ENCODE measurements at places on chromosomes 16 and 17.

- DNase-seq = no peak
These were observed 9.6 kb downstream of the CDK5RAP3 start for GRCh38 chr17:47980541-47980940.

GRCh38 chr17:79933863-79934652 lies 94.8 kb upstream of the CBX4 start:
- DNase-seq = no peak

DNA sequence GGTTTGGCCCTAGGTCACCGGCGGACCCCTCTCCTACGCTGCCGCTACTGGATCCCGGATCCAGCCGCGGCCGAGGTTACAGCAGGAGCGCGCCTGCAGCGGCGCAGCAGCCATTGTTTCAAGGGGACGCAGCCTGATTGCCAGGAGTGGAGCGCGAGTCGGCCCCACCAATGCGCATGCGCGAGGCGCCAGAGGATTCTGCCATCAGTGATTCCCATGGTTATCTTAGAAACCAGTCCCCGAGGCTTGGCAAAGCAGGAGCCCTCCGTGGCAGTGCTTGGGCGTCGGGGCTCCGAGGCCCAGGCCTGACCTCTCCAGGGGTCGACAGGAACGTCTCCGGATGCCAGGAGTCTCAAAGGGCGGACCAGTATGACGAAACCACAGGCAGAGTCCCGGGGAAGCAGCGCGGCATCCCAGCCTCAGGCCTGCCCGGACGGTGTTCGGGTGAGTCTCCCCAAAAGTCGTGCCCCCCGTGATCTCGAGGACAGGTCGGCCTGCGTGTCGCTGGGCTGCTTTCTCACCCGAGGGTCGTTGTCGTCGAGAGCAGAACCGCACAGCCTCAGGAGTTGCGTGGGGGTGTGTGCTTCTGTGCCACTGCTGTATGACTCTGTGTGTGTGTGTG lies 608.5 kb downstream of the KCNJ18 start:
- no peak for DNase-seq

DNA sequence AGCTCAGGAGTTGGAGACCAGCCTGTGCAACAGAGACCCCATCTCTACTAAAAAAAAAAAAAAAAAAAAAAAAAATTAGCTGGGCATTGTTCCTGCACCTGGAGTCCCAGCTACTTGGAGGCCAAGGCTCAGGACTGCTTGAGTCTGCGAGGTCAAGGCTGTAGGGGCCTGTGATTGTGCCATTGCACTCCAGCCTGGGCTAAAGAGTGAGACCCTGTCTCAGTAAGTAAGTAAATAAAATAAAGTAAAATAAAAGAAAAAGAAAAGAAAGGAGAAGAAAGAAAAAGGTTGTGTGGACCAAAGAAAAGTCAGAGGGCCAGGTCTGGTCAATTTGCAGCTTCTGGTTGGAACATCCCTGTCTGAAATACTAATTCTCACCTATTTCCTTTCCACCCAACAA lies 18.4 kb downstream of the MT1X start:
- DNase-seq = no peak

GRCh38 chr16:69351309-69352027 lies at the start of gene TMED6:
TMED6 (minus strand) TSS chr16:69351786; CDS start chr16:69351753, 33 bp downstream.
- DNase-seq = no peak

DNA sequence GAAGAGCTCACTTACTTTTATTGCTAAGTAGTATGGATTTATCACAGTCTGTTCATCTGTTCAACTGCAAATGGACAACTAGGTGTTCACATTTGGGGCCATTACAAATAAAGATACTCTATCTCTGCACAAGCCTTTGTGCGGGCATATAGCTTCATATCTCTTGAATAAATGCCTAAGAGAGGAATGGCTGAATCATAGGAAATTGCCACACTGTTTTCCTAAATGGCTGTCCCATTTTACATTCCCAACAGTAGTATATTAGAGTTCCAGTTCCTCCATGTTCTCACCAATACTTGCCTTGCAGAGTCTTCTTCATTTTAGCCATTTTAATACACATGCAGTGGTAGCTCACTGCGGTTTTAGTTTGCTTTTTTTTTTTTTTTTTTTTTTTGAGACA lies 20.5 kb downstream of the NSMCE1 start:
- no peak for DNase-seq

DNA sequence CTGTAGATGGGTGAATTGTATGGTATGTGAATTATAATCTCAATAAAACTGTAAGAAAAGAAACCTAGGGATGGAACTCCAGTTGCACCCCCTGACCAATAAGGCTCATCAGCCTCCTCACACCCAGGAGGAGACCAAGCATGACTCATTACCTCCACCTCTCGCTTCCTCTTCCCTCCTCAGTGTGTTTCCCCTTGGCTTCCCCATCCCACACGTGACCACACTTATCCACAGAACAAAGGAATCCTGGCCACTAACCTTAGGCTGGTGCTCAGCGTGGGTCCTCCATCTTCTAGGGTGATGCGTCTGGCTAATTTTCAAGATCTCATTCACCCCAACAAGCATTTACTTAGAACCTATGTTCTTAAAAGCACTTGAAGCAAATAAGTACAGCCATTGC lies 36.2 kb upstream of the MAP3K14 start:
- no peak for DNase-seq

DNA sequence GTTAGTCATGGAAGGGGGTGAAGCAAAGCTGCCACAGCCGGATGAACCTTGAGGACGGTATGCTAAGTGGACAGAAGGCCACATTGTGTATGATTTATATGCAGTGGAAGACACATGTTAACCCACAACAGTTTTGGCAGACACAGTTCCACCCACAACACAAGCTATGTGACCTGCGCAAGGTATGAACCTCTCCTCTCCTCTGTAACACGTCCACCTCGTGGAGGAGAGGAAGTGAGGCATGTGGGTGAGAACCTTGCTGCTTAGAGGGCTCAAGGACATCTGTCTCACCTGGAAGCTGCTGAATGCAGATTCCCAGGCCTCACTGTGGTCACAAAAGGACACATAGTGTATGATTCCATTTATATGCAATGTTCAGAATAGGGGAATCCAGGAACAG lies 136.1 kb upstream of the PLCG2 start:
- DNase-seq = no peak

DNA sequence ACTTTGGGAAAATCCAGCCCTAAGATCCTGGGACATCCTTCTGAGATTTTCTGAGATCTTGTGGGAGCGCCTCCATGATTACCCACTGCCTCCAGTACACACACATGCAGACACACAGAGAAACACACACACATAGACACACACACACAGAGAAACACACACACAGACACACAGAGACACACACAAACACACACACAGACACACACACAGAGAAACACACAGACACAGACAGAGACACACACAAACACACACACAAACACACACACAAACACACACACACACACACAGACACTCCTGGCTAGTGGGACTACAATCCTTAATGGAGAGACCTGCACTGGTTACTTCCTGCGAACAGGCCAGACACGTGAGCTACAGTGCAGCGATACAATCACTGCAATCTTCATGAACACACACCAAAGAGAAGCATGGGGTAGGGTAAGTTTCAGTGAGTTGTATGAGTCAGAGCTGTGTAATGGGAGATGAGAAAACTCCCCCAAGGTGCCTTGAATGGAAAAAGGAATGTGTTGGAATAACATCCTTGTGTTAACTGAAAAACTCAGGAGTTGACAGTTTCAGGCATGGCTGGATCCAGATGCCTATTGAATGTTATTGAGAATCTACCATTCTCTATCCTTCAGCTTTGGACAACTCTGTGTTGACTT lies 79.5 kb downstream of the SLC6A2 start:
- no peak for DNase-seq

DNA sequence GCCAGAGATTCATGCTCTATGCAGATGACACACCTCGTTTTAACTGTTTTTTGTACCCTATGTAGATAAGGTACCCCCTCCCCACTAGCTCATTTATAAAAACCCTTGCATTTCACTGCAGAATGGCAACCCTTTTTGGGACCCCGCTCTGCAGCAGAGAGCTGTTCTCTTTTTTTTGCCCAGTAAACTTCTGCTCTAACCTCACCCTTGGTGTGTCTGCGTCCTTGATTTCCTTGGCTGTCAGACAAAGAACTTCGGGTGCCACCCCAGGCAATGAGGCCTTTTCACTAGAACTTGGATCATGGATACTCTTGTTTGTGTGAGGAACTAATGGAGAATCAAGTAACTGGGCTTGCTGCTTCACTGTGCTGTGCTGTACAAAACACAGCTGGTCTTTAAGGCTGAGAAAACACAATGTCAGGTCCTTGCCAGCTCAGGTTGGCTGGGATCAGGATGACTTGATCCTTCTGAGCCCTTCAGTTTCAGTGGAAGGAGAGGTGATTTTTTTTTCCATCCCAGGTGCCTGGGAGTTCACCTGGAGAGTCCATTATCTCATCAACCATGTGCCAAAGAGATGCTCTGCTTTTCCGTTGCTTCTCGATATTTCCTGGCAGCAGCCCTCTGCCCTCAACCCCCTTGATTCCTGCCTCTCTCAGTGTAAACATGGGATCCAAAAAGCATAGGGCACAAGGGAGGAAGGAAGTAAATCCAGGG lies 133.2 kb upstream of the FAM20A start:
- DNase-seq = no peak

DNA sequence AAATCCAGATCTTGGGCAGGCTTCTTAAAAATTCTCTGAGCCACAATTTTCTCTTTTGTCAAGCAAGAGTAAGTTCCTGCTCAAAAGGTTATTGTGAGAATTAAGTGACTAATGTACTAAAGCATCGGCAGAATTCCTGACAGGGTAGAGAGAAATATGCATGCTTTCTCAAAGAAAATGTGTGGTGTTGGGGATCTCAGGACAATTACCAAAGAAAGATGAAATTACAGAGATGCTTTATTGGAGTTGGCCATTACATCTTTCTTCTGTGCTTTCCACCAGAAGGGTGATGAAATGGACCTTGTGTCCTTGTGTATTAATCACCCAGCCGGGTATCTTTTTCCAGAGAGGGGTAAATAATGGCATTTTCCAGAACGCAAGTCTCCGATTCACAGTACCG lies 1.7 kb upstream of the USP43 start:
- DNase-seq = no peak

DNA sequence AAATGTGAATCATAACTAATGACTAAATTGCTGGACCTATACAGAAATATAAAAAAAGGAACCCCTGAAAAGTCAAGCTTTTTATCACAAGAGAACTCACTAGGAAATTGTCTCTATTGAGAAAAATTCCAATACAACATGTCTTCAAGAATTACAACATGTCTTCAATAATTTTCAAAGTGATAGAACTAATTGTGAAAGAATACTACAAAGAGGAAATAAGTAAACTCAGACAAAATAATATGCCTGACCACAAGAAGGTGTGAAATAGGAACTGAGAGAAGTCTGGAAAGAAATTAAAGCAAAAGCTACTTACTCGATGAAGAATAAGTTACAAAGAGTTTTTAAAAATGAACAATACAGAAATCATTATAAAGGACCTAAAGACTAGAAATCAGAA lies 29.9 kb upstream of the OR1G1 start:
- DNase-seq = no peak

DNA sequence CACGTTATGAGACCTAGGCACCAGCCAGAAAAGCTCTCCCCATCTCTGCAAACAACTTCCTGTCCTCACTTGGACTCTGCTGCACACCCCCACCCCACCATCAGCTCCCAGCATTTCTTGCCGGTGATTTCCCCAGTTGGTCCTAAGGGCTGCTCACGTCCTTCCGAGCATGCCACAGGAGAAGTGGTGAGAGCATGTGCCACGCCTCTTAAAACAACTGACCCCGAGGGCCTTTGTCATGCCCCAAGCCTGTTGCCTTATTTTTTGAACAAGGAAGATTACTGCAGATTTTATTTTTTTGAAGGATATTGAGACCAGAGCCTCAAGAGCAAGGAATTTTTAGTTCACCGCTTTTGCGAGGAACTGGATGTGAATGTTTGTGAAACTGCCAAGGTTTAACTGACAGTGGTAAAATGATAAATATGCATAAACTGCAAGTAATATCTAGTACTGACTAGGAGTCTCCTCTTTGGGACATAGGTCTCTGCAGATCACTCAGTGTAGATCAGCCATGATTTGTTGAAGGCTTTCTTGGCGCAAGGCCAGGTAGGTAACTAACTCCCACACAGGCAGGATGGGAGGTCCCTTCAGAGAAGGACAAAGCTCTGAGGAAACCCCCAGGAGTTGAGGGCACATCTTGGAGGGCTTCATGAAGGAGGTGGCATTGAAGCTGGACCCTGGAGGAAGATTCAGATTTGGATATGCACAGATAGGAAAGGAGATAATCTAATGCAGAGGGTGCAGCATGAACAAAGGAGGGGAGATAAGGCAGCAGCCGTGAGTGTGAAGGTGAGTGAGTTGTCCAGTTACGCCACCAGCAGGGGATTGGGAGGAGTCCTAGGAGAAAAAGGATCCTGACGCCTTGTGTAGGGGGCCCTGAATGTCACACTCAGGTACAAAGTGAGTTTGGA lies 44.7 kb downstream of the TMEM132E start:
- DNase-seq = no peak

DNA sequence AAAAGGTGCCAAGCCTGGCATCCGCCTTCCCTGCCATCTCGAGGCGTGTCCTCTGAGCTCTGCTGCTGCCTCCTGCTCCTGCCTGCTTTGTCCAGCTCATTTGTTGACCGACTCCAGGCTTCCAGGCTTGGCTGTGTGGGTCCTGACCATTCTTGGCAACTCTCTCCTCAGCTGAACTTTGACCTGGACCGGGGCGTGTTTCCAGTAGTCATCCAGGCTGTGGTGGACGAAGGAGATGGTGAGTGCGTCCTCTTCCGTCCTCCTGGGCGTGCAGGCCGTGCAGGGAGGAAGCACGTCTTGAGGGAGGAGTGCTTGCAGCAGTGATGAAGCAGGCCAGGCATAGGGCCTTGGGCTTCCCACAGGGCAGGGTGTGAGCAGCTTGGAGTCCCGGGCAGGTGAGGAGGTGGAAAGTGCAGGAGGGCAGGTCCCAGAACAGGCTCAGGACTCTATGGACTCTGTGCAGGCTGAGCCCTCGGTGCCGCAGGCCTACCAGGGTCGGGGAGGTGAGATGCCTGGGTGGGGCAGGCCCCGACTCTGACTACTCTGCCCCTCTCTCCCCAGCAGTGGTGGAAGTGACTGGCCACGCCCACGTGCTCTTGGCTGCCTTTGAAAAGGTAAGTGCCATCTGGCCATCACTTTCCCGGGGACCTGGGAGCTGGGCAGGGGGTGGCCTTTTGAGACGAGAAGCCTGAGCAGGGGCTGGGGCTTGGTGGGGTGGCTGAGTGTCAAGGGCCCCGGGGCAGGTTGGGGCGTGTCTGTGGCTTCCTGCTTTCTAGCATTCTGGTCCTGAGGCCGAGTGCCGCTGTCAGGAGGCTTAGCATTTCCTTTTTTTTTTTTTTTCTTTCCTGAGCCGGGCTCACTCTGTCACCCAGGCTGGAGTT lies 28.6 kb upstream of the NUDT16L1 start:
- no peak for DNase-seq

All from hepatic stellate cell (primary cell).